Muscle of back (tissue), 13 donors: ENCODE measurements at places on chromosomes 1 and 21. TPM values are rescaled to one million over a fixed set of nuclear protein-coding genes. Genes with fewer than 3 reads are reported as not detected.

OR2W3 gene
- 0.56 TPM for polyA plus RNA-seq

OR2L8 gene
- polyA plus RNA-seq: not detected

MYOG gene
- polyA plus RNA-seq: 372 TPM

LHX8 gene
- polyA plus RNA-seq: not detected

DCDC2B gene
- polyA plus RNA-seq: 0.85 TPM

MPC2 gene
- polyA plus RNA-seq: 72.9 TPM
